ENCODE measurements at places on chromosomes 2 and 18. TPM values are rescaled to one million over a fixed set of nuclear protein-coding genes. Genes with fewer than 3 reads are reported as not detected.

GRCh38 chr2:156332284-156332533, 312 bp downstream of the NR4A2 start:
- no peak for DNase-seq

GRCh38 chr2:233480490-233481202, 85.9 kb downstream of the USP40 start:
- peak; percentile 36 for DNase-seq

DNA sequence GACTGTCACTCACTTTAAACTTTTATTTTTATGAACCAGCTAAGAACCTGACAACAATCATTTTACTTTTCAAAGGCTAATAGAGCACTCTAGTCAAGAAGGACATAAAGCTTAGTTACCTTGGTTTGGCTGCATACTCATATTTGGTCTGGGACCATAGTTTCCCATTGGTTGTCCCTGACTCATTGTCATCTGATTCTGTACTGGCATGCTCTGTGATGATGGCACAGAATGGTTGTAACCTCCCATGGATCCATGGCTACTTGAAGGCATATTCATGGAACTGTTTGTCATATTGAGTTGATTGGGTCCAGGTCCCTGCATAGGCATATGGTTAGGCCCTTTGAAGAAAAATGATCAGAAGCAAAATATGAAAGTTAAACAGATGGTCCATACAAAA, 37.9 kb downstream of the SS18 start:
- peak; percentile 33 for DNase-seq

Gene ABCG8
- total RNA-seq: not detected

Gene RND3
- 187 TPM for total RNA-seq

GRCh38 chr2:2740238-2740775, 409.2 kb upstream of the MYT1L start:
- no peak for DNase-seq

Gene TBC1D8
- total RNA-seq: 5.1 TPM

GRCh38 chr2:52335727-52336126, 1303.8 kb upstream of the NRXN1 start:
- DNase-seq: no peak

GRCh38 chr2:159968279-159968900, 94.0 kb downstream of the PLA2R1 start:
- peak; percentile 49 for DNase-seq

DNA sequence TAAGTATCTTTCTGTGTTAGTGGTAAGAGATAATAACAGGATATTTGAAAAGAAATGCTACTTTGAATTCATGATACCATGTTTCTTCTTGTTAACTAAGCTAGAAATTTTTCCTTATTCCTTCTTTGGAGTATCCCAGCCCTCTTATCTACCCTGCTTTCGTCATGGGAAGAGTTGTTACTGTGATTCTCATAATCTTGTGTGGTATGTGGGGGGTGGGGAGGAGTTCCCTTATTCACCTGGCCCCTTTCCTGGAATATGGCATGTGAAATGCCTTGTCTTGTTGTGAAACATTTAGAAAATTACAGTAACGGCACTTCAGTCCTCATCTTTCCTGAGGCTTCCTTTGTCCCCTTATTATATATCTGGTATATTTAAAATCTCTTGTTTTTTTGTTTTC, 129.9 kb downstream of the NCOA1 start:
- no peak for DNase-seq

- DNase-seq: no peak
These were observed 52.3 kb upstream of the CERS6 start for GRCh38 chr2:168403736-168404135.

DNA sequence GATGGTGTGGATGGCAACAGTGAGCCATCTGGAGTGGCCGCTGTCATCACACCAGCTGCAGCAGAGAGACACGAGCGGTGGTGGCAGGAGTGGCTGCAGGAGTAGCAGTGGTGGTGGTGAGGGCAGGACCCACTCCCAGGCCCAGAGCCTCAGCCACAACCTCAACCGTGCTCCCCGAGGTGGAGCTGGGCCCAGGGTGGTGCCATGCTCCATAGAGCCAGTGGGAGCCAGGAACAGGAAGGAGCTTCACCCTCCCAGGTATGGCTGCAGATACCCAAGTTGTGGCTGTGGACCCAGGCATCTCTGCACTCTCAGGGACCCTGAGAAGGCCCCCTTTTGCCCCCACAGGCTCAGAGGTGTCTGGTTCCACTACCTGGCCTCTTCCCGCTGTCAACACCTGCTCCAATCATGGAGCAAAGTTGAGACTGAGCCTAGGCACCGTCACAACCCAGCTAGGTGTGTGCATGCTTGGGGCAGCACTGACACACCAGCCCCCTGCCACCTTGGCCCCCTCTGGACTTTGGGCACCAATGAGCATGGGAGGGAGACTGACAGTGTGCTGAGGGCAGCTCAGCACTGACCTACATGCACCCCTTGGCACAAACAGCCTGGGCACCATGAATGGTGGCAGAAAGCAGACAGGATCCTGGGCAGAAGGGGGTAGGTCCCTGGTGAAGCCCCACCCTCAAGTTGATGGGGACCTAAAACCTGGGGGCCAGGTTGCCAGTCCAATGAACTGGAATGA, 188.9 kb downstream of the NDUFA10 start:
- no peak for DNase-seq

- no peak for DNase-seq
These were observed 2.4 kb downstream of the CASP8 start for GRCh38 chr2:201262718-201263117.

GRCh38 chr2:62217970-62218369, 22.1 kb downstream of the B3GNT2 start:
- DNase-seq: peak; percentile 47

GRCh38 chr18:12397254-12397653, 10.5 kb upstream of the PRELID3A start:
- no peak for DNase-seq

Gene CLEC4F
- total RNA-seq: not detected

All from M059J (cell line).